Left cardiac atrium (tissue), 4 donors: ENCODE measurements at places on chromosomes 2 and 18.

DNA sequence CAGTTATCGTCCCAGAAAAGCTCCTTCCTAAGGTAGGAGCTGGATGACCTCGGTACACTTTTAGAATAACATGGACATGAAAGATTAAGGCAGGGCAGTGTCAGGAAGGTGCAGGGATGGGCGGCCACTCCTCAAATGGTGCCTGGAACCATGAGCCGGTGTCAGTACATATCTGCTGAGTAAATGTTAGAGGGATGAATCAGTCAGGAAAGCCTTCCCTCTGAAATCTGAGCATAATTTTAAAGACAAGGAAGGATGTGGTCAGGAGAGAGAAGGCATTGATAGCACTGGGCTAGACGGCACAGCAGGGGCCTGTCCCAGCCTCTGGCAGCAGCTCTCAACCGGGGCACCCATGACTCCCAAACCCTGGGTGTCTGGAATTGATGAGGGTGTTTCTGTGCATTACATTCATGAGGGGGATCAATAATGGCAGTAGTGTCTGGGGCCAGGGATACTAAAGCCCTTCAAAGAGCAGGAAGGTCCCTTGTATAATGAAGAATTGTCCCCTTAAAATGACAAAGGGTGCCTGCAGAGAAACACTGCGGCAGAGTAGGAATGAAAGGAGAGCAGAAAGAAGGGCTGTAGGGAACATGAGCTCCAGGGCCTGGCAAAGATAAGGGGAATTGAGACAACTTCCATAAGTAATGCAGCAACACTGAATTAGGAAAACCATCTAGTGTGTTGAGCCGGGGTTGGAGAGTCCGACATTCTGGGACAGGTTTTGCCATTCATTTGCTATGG lies 162.3 kb upstream of the REV1 start:
- no peak for DNase-seq

GRCh38 chr2:237229905-237230304 lies 144.2 kb downstream of the COPS8 start:
- DNase-seq = no peak

- DNase-seq = no peak
Measured at GRCh38 chr18:48852794-48853193, 98.0 kb downstream of the SMAD7 start.

DNA sequence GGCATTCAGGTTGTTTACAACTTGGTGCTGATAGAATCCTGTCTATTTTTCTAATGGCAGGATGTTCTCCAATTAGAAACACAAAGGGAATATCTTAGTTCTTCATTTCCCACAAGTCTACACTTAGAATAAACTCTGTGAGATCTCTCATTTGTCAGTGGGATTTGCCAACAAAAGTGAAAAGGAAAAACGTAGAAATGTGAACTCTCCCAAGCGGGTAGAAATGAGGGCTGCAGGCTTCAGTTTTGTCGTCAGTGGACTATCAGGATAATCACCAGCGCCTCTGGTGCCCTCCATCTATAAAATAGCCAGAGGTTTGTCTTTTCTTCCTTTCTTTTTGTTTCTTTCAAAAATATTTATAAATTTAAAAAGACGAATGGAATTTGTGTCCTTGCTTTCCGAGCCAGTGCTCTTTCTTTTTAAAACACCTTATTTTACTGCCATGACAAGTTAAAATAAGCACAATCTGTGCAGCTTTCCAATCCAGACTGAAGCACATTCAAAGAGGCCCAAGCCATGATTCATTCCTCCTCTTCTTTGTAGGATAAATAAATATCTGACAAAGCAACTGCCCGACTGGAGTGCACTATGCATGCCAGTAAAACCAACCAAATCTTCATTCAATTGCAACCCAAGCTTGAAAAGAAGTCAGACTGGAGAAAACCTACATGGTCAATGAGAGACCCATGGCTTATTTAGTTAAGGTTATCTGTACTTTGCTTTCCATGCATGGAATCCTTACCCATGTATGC lies 185.8 kb downstream of the ANKRD44 start:
- no peak for DNase-seq

- no peak for DNase-seq
Measured at GRCh38 chr2:206984206-206984605, 44.9 kb downstream of the CPO start.

DNA sequence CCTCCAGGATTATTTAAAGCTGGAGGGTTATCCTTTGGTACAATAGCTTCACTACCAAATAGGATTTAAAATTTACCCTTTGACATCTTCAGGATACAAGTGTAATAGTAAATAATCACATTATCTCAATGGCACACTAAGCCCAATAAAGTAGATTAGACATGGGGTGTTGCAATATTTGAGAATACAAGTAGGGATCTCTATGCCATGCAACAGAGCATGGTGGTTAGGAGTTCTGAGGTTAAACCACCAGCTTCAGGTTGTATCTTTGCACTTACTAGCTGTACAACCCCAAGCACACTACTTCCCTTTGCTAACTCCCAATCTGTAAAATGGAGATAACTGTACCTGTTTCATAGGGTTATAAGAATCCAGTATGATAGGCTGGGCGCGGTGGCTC lies 6.2 kb downstream of the MBD2 start:
- DNase-seq = no peak

DNA sequence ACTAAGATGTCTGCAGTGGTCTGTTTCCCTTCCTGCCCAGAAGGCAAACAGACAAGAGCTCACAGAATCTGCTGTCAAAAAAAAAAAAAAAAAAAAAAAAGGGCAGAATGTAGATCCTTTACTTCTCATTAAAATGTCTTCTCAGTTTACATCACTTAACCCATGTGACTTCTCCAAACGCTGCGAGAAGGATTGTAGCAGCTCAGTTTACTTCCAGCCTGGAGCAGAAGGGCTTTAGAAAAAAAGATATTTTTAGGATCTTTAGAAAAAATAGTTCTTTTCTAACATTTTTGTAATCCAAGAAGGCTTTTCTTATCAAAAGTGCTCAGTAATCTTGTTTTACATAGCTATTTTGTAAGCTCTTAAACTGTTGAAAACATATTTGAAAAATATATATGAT lies 425.4 kb downstream of the CNTNAP5 start:
- no peak for DNase-seq

DNA sequence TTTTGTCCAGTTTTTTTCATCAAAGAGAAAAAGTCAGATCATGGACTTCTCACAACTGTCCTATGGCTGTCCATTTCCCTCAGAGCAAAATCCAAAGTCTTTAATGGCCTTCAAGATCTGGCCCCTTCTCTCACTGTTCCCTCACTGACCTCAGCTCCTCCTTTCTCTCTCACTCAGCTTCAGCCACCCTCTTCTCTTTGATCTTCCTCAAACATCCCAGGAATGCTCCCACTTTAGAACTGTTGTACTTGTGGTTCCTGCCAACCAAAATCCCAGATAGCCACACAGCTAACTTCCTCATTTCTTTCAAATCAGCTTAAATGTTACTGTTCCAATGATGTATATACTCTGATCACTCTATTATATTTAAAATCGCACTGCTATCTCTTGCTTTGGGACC lies 82.9 kb downstream of the NUP35 start:
- no peak for DNase-seq

DNA sequence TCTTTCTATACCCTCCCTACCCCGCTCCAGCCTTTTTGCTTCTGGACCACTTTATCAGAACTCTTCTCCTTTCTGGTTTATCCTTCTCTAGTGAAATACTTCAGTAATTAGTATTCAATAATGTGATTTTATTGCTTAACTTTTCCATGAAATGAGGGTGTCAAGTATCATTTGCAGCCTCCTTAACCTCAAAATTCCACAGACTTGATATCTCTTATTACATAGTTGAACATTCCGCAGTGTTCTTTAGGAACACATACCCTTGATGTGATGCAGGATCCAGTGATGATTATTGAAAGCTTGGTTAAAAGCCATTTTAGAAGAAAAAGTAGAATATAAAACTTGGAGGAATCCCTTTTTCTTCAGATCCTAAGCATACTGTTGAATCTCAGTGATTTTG lies 94.8 kb downstream of the GREB1L start:
- DNase-seq = no peak

DNA sequence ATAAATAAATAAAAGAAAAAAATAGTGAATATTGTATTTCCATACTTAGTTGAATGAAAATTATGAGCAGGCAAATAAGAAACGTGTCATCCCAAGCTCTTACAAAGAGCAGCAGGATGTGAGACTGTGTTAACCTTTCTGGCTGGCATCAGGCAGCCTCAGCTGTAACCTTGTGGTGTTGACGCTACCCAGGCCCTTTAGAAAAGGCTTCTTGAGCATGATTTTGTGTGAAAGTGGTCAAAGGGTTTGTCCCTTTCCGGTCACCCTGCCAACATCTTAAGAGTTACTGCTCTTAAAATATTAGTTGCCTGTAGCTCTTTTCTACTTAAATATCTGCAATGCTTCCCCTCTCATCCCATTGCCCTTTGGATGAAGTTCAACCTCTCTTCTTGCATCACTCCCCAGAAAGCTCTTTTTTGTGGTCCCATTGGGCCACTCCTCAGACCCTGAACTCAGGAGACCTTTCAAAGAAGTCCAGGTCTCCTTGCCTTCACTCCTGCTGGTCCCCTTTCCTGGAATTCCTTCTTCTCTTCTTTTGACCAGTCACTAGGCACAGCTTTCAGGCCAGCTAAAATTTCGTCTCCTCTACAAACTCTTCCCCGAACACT lies 35.0 kb downstream of the RHOB start:
- no peak for DNase-seq

DNA sequence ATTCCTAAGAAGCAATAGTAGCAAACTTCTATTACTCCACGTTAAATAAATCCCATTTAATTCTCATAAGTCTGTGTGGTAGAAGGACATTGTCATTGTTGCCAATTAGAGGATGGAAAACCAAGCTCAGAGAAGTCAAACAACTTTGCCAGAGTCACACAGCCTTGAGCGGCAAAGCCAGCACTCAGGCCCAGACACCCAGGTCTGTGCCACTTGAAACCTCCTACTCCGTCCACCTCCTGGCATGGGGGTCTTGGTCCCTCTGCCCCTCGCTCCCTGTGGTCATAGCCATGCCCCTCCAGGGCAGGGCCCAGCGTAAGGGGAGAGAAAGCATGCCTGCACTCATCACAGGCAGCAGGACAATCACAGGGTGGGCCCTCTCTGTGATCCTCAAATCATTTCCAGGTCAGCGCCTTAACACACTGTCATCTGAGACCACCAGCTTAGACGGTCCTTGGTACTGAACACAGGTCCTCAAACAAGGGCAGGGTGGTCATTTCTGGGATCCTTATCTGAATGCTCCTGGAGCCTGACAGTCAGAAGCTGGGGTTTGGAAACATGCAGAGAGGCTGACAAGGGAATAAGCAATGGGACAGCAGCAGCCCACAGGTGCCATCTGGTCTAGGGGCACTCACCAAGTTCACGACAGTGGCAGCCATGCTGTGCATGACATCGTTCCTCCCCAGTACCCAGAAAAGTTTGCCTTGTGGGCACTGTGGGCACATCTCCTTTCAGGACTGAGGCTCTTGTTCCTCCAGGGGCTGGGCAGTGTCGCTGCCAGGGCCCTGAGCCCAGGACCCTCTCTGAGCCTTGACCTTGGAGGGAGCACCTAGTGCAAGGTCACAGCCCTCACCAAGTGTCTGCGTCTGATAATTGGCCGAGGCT lies 38.2 kb downstream of the FAM178B start:
- no peak for DNase-seq

- no peak for DNase-seq
Measured at GRCh38 chr2:57444752-57445430, 601.7 kb upstream of the VRK2 start.

DNA sequence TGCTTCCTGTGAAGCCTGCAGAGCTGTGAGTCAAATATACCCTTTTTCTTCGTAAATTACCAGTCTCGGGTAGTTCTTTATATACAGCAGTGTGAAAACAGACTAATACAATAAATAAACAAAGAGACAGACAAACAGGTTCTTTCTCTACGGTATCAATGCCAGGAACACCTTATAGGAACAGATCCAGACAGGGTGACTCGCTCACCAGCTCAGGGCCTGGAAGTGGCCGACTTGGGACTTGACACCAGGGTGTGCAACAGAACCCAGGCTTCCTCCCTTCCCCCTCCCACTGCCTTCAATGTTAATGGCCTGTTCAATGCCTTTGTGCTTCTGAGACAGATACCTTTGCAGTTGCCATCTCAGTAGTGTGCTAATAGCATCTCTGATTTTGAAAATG lies 309.5 kb downstream of the ALK start:
- no peak for DNase-seq

DNA sequence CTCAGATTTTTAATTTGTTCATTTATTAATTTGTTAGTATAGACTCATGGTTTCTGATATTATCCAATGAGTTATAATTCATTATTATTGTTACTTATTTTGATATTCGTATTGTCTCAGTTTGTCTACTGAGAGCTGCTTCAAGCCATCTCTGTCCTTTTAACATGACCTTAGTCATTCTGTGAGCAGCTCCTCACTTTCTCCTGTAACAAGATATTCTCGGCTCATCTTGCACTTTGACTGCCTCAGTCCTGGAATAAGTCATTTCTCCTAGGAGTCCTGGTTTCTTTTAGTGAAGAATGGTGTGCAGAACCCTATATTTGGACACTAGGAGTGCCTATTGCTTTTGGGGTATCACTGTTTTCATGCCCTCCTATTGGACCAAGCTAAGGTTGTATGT lies 13.2 kb downstream of the ASB1 start:
- DNase-seq = no peak

DNA sequence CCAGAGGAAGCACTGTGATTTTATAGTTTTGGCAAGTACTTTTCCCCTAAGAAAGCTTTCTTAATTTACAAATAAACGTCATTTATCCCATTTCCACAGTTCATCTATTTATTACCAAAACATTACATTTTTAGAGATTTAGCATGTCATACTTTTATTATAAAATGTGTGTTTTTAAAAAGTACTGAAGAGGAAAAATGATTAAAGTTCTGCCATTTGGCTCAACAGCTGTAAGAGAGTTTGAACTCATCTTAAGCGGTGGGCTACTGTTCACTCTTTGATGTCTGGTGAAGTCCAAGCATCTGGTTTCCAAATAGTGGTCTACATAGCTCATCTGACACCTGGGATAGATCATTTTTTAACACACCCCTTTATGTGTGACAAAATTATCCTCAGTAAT lies 51.3 kb upstream of the TANC1 start:
- DNase-seq = no peak

DNA sequence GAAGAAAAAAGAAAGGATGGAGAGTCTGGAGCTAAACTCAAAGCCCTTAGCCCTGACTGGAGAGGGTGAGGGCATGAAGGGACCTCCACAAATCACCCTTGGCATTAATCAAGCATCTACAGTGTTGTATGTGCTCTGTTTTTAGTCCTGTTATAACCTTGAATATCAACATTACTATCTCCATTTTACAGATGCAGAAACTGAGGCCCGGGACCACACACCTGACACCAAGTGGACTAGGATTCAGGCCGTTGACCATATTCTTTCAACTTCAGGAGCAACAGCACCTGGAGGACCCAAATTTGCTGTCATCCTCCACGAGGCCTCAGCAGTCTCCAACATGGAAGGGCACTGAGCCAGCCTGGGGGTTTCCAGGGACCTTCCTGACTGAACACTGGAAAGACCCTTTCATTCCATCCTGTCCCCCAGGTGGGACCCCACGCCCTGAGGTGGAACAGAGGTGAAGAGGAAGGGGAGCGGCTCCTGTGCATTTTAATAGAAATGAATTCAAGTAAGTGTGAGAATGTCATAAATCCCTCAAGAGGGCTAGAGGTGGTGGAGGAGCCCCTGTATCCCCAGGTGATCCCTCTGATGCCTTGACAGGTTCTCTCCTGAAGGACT lies 41.0 kb downstream of the SERTAD2 start:
- no peak for DNase-seq
